ENCODE measurements at places on chromosomes 7 and 10.

GRCh38 chr7:100894860-100895700 lies 608 bp downstream of the ACHE start:
- peak; percentile 32 for DNase-seq

GRCh38 chr10:13775786-13776775 lies 189.3 kb downstream of the PRPF18 start:
- DNase-seq: peak; percentile 95

DNA sequence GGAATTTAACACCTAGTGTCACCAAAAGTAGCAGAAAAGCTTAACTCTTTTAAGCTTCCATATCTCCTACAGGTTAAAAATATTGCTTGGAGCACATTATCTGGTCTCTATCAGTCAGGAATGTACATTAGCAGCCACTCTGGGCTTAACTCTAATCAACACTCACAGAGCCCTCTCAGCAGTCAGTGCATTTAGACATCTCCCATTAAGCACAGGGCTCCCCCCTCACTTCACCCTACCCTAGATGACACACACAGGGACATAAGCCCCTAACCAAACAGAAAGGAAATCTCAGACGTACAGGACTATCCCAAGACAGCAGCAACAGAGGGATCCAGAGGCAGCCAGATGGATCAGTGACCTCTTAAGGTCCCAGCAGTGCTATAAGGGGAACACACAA lies 26.4 kb downstream of the FBXW4 start:
- no peak for DNase-seq

- DNase-seq: no peak
These were observed 40.2 kb upstream of the RSU1 start for GRCh38 chr10:16857419-16857818.

DNA sequence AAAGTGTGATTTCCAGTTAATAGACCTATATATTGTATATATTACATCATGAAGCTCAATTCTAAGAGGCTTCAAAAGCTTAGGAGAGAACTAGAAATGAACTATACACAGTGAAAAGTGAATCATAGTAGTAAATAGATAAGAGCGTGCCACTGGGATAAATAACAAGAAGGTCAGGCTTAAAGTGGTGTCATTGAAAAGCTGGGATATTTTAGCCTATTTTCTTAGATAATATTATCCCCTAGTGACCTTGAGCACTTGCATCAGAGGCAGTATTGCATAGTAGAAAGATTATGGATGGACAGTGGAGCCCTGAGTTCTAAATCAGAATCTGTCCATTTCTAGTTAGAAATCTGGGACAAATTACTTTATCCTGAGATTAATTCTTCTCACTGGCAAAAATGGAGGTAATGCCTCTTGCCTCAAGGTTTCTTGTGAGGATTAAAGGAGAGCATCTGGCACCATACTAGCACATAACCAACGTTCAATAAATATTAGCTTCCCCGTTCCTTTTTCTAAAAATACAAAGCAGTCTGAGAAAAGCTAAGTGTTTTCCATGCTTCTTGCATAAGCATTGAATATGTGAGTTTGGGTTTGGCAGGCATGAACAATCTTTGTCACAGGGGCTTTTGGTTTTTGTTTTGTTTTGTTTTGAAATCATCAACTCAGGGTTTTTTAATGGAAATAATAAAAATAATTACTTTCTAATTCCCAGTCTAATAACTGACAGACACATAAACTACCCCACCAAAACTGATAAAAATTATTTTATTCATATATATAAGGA lies 27.3 kb upstream of the MACC1 start:
- DNase-seq: no peak

GRCh38 chr7:4198301-4198700 lies 483.8 kb upstream of the FOXK1 start:
- no peak for DNase-seq

DNA sequence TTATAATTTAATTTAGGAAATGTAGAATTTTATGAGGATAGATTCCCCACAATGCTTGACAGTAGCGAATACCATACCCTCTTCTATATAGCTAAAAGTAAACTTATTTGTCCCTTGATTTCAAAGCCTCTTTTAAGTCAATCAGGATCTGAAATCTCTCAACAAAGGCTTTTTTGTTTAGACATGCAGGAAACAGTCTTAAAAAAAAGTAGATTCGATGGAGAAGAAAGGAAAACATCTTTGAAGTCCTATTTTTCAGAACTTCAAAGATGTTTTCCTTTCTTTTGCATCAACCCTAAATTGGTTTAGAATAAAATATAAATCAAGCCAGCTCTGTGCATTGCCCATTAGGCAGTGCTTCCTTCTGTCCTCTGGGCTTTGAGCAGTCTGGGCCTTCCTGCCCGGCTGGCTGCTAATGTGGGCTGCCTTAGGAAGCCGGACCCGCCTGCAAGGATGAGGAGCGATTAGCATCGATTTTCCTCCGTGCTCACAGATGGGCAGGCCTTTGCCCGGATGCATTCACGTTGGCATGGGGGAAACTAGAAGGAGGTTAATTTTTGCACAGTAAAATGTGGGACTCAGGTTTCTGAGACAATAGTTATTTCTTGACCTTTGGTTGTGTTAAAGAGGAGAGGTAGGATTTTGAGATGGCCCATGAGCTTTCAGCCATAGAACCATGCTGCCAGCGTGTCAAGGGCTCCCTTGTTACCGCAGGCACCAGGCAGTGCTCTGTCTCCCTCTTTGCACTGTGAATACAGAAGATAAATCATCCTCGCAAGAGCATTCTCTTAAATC lies 15.5 kb downstream of the MSRB2 start:
- no peak for DNase-seq

DNA sequence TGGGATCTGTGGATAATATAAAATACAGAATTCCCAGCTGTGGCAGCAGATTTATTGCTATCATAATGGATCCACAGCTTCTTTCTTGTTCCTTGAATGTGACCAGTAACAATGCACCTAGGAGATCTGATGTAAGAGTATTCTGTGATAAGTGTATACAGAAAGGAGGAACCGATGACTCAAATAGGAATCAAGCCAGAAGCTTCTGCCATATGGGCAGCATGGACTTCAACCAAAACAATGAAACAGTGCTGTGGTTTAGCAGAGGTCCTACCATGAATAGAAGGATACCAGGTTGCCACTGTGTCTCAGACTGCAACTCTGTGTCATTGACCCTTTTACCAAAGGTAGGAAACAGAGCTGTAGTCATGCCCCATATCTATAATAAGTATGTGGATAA lies 81.8 kb downstream of the PTPRZ1 start:
- DNase-seq: peak; percentile 83

DNA sequence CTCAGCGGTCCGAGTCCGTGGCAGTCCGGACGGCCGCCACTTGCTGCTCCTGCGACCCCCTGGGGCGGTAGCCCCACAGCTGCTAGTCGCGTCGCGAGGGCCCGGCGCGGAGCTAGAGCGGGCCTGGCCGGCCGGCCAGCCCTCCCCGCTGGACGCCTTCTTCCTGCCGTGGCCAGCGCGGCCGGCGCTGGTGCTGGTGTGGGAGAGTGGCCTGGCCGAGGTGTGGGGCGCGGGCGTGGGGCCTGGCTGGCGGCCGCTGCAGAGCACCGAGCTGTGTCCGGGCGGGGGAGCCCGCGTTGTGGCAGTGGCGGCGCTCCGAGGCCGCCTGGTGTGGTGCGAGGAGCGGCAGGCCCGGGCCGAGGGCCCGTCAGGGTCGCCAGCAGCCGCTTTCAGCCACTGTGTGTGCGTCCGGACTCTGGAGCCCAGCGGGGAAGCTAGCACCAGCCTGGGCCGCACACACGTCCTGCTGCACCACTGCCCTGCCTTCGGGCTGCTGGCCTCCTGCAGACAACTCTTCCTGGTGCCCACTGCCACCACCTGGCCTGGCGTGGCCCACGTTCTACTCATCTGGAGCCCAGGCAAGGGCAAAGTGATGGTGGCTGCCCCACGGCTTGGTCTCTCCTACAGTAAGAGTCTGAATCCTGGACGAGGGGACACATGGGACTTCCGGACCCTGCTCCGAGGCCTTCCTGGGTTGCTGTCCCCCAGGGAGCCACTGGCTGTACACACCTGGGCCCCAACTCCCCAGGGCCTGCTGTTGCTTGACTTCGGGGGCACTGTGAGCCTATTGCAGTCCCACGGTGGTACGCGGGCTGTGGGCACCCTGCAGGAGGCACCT lies 631 bp downstream of the HPS6 start:
- peak; percentile 48 for DNase-seq

GRCh38 chr10:30811276-30812017 lies 181.9 kb upstream of the LYZL2 start:
- no peak for DNase-seq

DNA sequence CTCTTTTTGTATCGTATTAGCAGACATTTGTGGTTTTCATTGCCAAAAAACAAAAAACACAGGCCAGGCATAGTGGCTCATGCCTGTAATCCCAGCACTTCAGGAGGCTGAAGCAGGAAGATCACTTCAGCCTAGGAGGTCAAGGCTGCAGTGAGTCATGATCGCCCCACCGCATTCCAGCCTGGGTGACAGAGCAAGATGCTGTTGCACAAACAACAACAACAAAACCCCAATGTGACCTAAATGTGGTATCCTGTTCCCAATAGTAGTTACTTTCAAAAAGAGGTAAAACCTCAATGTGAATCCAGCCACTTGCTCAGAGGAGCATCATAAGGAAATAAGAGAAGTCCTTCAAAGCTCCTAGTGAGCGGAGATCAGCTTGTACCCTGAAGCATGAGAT lies 45.8 kb upstream of the SKAP2 start:
- DNase-seq: peak; percentile 90

- DNase-seq: no peak
These were observed 235.0 kb downstream of the BICC1 start for GRCh38 chr10:58747687-58748086.

- DNase-seq: peak; percentile 72
These were observed 28.8 kb upstream of the GPR26 start for GRCh38 chr10:123637326-123637880.

DNA sequence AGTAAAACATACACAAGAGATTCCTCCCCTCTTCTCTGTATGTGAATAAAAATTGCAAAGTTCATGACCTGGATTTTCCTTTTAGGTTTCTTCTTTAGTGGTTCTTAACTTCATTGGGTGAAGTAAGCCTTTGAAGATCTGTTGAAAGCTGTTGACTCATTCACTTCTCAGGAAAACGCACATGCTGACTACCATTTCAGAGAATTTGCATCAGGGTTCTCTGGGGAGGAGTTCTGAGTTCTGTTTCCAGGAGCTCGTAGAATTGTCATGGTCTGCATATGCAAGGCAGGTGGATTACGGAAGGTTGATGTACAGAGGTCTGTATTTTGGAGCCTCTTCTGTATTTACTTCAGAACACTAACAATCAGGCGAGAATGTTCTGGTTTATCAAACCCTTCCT lies 962 bp upstream of the SLC26A4 start:
- DNase-seq: peak; percentile 87

GRCh38 chr7:33193308-33193864 lies 64.0 kb downstream of the BBS9 start:
- DNase-seq: no peak

DNA sequence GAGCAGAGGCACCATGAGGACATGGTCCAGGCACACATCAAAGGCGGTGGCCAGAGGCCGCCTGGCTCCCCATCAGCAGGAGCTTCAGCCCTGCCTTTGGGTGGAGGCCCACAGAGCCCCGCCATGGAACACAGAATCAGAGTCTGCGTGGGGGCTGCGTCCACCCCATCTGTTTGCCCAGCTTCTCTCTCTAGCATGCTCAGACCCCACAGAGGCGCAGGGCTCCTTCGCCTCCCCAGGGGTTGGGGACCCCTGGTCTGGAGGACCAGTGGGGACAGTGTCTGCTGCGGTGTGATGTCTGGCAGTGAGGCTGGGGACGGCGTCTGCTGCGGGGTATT lies 321.9 kb downstream of the PTPRN2 start:
- no peak for DNase-seq

- no peak for DNase-seq
These were observed 22.5 kb upstream of the C10orf53 start for GRCh38 chr10:49656845-49657493.

GRCh38 chr7:47885309-47885986 lies 62.8 kb downstream of the PKD1L1 start:
- DNase-seq: no peak

DNA sequence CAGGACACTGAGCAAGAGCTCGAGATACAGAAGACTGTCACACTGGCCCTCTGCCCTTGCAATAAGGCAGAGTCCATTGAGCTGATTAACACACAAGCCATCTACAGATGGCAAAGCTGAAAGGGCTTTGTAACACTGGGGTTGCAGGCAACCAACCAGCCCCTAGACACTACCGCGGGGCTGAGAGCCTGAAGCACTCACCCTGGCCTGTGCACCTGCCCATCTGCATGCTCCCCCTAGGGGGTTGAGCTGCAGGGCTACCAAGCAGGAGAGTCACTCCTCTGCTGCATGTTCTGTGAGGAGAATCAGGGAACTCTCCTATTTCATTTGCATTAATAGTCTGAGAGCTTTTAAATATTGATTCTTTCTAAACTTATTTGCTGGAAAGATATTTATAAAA lies 128.1 kb upstream of the VIPR2 start:
- DNase-seq: no peak

DNA sequence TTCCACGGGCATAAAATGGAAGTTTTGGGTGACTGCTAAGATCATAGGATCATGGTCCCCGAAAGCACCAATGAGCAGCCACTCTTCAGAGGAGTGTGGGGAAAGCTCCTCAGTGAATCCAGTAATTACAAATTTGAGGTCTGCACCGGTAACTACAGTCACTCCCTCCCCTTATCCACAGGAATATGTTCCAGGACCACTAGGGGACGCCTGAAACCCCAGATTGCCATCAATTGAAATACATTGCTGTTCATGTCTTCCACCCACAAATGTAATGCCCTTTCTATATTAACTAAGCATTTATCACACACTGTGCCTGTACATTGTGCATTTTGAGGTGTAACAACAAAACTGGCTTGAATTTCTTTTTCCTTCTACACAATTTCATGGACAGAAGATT lies 447.9 kb upstream of the PFKP start:
- peak; percentile 13 for DNase-seq

DNA sequence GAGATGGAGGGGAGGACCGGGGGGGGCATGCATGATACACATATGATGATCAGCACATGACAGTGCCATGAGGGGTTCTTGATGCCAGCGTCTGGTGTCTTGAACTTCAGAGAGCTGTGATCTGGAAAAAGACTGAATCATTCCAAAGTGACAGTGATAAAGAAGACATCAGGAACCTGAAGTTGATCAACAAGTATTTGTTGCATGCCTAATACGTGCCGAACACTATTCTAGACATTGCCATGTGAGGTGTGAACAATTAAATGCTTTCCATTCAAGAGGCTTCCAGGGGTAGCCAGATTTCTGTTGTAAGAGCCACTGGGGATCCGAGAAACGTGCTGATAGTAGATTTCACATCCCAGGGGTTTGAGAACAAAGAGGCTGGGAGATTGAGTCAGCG lies 6.2 kb downstream of the MCM10 start:
- no peak for DNase-seq

DNA sequence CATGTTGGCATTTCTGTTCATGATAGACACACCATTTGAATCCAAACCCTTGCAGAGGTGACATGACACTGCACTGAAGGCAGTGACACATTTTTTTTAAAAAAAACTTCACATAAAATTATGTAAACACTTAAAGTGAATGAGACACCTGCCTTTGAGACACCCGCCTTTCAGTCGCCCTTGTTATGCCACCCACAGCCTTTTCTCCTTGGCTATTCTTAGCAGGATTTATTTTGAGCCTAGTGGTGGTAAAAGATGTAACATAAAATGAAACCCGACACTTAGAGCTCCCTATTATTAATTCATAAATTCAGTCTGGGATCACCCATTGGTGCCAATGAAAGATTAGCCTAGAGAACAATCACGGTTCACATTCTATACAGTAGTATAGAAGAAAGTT lies 161.3 kb downstream of the DYNC1I1 start:
- no peak for DNase-seq
